ENCODE measurements at places on chromosomes 16 and 17.
A peak's percentile ranks its signal among the peaks of the same experiment; 100 is the strongest.

GRCh38 chr17:62444063-62444462 lies 20.4 kb downstream of the METTL2A start:
- DNase-seq: no peak

DNA sequence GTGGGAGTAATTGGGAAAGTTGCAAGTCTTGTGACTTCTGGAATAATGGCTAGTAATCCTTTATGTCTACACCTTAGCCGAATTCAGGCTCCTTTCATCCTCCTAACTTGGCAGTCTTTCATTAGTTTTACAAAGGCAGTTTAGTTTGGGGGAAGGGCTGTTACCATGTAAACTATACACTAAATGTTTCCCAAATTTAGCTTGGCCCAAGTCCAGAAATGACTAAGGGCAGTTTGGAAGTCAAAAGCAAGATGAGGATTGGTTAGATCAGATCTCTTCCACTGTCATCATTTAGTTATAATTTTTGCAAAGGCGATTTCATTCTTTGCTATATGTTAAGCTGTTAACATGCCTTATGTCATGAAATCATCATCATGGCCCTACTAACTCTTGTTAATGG lies 115.4 kb upstream of the CACNG3 start:
- DNase-seq: no peak

DNA sequence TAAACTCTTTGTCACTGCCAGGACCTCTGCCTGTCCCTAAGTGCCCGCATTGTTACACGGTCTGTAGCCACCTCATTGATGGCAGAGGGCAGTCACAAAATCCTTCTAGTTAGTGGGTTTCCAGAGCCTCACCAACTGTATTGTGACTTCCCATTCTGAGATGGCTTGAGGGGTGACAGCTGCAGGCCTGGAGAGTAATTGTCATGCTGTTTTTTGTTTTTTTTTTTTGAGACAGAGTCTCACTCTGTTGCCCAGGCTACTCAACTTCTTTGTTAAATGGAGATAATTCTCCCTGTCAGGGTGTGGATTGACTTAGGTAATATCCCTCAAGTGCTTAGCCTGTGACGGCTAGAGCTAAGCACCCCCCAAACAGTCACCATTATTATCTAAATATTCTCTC lies 77.9 kb downstream of the SDR42E1 start:
- DNase-seq: no peak

- DNase-seq: no peak
Observed at GRCh38 chr17:78379131-78379491, 662 bp downstream of the PGS1 start.

- DNase-seq: no peak
Observed at GRCh38 chr17:40617678-40618240, 29.9 kb downstream of the SMARCE1 start.

- no peak for DNase-seq
Observed at GRCh38 chr17:21239680-21240368, 13.4 kb downstream of the NATD1 start.

DNA sequence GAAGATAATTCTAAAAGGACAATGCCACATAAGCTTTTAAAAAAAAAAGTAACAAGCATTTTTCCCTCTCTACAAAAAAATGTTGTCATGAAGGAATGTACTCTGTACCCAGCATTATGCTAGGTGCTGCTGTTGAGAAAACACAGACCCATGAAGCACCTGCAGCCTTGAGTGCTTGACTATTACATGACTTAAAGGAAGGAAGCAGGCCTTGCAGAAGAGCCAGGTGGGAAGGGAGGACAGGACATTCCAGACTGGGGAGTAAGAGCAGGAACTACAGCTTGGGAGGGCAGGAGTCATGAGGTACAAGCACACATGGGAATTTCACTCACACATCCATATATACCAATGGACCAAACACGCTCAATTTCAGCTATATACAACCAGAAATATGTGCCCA lies 3.8 kb downstream of the MYO1D start:
- DNase-seq: no peak

DNA sequence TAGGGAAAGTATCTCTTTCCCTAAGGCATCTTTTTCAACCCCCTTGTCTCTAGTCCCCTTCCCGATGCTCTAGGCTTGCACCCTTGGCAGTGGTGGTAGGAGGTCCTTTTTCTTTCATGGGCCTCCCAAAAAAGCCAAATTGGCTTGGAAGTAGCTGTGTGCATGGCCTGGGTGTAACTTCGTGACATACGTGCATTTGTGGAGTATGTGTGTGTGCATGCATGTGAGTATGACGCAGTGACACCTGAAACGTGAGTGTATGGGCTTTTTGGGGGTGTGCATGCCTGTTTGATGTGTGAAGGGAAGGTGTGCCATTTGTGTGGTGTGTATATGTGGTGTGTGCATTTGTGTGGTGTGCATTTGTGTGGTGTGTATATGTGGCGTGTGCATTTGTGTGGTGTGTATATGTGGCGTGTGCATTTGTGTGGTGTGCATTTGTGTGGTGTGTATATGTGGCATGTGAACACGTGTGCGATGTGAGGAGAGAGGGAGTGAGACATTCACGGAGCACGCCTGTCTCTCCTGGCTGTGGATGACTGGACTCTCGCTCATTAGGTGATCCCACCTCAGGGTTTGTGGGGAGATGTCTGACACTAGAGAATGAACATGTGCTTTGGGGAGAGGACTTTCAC lies 15.7 kb downstream of the IGFBP4 start:
- DNase-seq: no peak

GRCh38 chr17:43529947-43530287 lies 16.2 kb downstream of the ETV4 start:
- no peak for DNase-seq

- peak; percentile 12 for DNase-seq
Observed at GRCh38 chr17:32588982-32589381, 102.2 kb downstream of the CDK5R1 start.

DNA sequence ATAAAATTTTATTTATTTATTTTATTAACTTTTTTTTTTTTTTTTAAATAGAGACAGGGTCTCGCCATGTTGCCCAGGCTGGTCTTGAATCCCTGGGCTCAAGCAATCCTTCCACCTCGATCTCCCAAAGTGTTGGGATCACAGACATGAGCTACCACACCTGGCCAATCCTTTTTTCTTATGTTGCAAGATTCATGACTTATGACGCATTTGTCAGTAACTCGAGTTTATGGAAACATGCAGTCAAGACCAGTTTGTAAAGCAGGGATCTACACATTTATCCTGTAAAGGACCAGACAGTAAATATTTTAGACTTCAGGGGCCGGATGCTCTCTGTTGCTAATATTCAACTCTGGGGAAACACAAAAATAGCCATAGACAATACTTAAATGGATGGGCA lies 9.4 kb upstream of the MAP2K6 start:
- DNase-seq: no peak

DNA sequence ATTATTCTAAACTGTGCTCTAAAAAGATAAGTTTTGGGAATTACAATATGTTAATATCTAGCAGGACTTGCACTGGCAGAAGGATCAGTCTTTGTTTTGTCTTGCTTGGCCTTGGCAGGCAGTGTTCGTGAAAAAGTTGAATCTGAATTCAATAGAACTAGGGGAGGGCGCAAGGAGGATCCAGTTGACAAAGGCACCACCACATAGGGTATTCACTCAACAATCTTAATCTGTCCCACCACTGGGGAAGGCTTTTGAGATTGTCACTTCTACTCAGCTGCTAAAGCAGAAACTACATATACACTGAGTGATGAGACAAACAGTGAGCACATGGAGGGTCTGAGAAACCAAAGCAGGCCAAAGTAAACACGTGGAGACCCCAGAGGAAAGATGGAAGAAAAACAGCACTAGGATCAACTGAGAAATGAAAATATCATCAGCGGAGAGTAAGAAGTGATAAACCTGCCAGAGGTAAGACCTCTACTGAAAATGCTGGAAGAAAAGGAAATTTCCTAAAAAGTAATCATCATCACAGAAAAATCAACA lies 2.4 kb downstream of the AMFR start:
- DNase-seq: no peak

GRCh38 chr17:43911904-43912303 lies 4.6 kb upstream of the MPP2 start:
- no peak for DNase-seq

GRCh38 chr16:84199861-84200260 lies 8.9 kb downstream of the ADAD2 start:
- DNase-seq: no peak

GRCh38 chr16:2983706-2984136 lies 3.5 kb upstream of the PKMYT1 start:
- DNase-seq: peak; percentile 61

DNA sequence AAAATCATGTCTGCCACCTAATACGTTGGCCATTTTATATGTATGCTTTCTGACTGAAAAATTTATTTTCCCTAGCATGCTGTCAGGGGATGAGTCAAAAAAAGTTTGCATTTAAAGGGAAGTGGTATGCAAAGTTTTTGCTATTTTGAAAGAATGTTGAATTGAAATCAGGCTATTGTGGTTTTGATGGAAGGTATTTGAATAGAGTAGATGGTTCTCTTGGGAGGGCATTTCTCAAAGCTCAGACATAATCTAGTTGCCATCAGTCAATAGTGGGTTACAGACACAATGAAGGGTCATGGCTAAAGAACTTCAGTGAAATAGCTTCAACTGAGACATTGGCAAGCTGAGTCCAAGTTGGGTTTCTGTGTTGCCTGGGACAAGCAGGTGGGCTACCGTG lies 102.4 kb downstream of the MAP2K6 start:
- no peak for DNase-seq

- DNase-seq: no peak
Observed at GRCh38 chr16:87048730-87049115, 268.5 kb downstream of the C16orf95 start.

- no peak for DNase-seq
Observed at GRCh38 chr17:75271955-75272847, 1.2 kb upstream of the MIF4GD start.

DNA sequence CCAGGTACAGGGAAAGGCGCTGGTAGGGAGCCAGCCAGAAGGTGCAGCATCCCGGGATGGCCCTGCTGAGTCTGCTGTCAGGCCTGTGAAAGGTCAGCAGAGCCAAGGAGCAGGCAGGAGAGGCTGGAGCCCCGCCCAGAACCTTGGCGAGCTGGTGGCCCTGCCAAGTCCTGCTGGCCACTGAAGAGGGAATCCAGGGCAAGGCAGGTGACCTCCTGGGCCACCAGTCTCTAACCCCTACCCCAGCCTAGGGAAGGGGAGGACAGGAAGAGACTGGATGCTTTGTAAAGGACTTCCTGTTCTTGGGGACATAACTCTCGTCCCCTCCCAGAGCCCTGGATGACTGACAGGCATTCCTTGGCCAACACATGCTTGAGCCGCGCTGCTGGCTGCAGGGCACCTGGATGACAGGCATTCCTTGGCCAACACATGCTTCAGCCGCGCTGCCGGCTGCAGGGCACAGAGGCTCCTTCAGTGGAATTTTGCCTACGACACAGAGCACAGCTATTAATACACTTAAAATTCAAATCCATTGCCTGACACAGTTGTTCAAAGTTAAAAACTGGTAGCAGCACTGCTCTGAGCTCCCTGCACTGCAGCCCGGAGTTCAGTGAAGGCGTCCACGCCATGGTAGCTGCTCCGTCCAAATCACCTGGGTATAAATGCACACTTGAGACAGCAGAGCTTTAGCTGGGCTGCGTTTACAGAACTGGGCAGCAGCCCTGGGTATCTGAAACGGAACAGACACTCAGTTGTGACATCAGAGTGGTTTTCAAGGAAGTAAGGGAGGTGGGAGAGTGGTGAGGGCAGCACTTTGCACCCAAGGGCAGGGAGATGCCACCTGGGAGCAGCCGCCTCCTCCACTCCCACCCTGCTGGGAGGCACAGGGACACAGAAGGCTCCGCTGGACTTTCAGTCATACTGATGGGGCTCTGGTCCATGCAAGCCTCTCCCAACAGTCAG lies 2.0 kb upstream of the BRICD5 start:
- no peak for DNase-seq

DNA sequence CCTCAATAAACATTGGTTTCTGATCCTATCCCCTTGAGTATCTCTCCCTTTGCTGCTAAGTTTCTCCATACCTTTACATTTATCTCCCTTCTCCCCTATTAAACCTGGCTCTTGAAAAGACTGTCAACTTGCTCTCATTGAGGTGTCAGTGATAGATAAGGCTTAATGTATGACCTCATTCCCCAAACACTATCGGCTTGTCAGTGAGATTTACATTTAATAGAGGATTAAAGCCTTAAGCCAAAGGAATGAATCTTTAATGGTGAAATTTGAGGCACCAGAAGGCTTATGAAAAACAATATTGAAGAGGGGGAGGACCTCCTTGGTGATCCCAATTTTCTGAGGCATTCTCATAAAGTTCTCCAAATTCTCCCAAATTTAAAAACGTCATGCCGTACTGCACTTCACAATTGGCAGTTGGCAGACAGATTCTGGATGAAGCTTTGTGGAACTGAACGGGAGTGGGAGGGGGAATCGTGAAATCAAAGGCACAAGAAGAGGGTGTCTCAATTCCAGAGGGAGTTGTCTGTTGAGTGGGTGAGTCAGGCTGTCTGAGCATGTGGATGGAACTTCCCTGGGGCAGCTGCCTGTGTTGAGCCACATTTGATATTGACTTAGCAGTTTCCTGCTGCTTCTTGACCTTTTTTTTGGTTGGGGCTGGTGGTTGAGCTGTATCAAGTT lies 478.8 kb downstream of the NPIPA7 start:
- no peak for DNase-seq

GRCh38 chr17:29640981-29641642 lies 18.4 kb upstream of the CORO6 start:
- DNase-seq: no peak

DNA sequence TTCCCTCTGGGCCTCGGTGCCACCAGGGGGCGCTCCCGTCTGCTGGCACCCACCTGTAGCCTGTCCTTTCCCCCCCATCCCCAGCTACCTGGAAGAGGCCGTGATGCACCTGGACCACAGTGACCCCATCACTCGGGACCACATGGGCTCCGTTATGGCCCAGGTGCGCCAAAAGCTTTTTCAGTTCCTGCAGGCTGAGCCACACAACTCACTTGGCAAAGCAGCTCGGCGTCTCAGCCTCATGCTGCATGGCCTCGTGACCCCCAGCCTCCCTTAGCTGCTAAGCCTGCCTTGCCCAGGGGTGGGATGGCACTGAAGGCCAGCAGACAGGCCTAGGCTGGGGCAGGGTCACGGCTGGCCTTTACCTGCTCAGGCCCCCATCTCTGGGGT lies 818 bp upstream of the NRN1L start:
- peak; percentile 29 for DNase-seq

GRCh38 chr16:50534091-50534490 lies 14.1 kb upstream of the NKD1 start:
- DNase-seq: no peak

DNA sequence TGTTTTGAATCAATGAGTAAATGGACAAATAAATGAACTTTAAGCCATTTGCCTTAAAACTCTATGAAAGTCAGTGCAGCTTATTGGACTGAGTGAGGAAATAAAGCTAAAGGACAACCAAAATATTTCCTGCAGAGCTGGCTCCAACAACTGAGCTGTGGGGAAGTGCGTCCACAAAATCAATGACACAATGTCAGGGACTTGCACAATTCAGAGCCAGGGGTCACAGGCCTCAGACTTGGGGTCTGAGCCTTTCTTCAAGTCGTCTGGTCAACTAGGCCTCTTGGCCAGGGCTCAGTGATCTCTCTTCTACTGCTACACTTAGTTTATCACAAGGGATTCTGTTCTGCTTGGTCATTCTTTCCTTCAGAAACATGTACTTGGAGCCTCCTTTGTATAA lies 26.2 kb upstream of the RHBDL3 start:
- no peak for DNase-seq
